ENCODE measurements at places on chromosomes 11 and 22.

DNA sequence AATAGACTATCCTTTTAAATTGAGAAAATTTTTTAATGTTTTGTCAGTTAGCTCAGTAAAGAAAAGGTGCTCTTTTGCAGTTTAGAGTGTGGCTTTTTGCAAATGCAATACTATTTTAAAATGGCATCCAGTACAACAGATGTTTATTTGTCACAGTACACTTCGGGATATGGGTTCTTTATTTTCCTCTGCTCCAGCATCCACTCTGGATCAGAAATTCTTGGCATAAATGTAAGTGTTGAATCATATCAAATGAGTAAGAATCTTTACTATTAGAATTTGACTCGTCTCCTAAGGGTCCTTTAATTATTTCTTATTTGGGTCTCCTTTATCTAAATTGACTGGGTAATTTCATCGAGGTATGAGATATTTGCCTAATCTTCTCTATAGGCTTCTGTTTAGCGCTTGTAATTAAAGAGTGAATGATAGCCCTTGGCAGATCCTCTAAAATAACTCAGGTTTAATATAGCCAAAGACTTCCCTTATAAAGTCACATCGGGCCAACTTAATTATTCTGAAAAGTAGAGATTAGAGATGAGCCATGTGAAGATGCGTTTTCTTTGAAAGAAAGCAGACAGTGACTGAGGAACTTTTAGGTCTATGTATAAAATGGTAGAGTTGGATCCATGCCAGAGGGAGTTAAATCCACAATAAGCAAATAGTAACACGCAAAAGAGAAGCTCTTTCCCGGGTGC lies 132.7 kb downstream of the CASP12 start:
- no peak for DNase-seq

GRCh38 chr11:94658386-94658785 lies 91.2 kb downstream of the PIWIL4 start:
- DNase-seq: no peak

- no peak for DNase-seq
Observed at GRCh38 chr11:66123902-66124301, 53.8 kb downstream of the PACS1 start.

GRCh38 chr11:75244052-75244814 lies 3.7 kb downstream of the TPBGL start:
- no peak for DNase-seq

DNA sequence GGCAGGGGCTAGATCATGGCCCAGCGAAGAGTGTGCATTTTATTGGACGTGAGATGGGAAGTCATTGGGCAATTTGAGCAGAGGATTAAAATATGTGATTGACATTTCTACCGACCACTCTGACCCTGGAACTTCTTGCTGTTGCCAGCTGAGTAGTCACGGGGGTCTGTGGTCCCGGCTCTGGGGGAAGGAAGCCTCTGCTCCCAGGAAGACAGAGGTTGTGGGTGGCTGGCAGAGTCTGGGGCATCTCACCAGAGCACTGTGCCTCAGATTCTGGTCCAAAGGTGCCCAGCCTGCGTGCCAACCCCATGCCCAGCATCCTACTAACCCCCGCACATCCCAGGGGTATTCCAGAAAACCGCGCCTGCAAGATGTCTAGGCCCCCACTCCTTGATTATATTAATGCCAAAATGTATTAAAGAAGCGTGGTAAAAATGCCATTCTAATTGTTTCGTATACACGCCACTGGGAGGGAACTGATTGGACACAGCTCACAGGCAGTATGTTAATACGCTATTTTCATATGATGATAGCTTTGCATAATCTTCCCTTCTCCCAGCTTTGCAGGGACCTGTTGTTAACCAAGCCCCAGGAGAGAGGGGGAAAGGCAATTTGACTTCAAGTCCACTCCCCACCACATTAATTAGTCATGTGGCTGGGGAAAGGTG lies 25.3 kb upstream of the LMO1 start:
- no peak for DNase-seq

Data from activated T-cell treated with anti-CD3 and anti-CD28 coated beads for 24 hours (primary cell).